Effector CD4-positive, alpha-beta T cell (primary cell): ENCODE measurements at places on chromosomes 6 and 20.
A peak's percentile ranks its signal among the peaks of the same experiment; 100 is the strongest.

DNA sequence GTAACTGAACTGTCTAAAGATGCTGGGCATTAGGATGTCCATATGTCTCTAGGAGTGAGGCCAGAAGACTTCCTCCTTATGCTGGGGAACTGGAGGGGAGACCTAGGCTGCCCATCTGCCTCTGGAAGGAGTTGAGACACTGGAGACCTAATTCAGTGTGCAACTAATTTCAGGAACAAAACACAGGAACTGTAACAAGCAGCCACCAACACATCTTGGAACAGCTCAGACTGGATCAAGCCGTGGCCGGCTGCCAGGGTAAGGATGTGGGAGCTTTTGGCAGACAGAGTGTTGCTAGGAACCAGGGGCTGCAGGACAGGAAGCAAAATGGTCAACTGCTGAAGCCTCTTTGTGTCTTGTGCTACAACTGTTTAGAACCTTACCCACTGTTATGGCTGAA, 16.4 kb upstream of the MAS1 start:
- no peak for DNase-seq

- no peak for DNase-seq
Measured at GRCh38 chr20:19909725-19910124, 107.4 kb upstream of the NAA20 start.

DNA sequence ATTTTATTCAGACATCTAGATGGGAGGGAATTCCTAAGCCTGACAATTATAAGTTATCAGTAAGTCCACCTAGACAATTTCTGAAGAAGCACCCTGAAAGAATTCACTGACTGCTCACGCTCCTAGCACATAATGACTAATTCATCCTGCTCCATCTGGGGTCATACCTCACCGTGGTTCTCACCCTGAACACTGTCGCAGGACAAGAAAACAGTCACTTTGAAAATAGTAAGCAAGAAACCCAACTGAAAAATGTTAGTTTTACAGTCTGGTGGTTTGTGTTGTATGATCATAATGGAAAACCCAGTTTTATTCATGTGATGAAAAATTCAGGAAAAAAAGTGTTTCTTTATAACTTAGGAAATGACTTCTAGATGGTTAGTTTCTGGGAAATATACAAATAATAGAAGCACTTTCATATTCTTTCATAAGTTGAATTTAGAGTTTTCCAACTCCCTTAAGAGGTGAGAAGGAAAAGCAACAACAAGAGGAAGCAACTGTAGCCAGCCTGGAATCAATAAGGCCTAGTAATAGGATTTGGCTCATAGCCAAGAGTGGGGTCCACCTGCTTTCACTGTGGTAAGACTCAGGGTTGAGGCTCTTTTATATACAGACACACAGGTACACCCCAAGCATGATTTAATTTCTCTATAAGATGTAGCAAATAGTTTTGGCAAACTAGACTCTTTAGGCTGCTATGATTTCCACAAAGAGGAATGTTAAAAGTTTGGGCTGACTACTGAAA, 94.1 kb downstream of the HIVEP2 start:
- peak; percentile 30 for DNase-seq

DNA sequence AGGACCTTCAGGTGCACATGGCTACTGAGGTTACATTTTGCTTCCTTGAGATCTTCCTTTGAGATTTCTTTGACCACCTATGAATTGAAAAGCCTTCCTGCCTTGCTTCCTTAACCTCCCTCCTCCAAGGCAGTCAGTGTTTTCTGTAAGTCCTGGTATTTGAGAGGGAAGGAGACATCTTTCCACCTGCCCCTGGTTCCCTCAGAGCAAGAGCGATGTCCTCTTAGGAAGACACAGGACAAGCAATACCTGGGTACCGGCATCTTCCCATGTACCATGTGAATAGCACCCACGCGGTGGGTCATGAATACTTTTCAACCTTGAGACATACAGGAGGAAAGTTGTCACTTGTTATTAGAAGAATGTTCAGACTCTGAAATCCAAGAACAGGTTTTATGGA, 37.1 kb downstream of the GINS1 start:
- DNase-seq = no peak

GRCh38 chr6:159908979-159909378, 18.2 kb downstream of the MAS1 start:
- no peak for DNase-seq

- DNase-seq = no peak
Measured at GRCh38 chr6:23441808-23442461, 684.1 kb upstream of the NRSN1 start.

- no peak for DNase-seq
Measured at GRCh38 chr6:68778356-68779020, 143.4 kb downstream of the ADGRB3 start.

DNA sequence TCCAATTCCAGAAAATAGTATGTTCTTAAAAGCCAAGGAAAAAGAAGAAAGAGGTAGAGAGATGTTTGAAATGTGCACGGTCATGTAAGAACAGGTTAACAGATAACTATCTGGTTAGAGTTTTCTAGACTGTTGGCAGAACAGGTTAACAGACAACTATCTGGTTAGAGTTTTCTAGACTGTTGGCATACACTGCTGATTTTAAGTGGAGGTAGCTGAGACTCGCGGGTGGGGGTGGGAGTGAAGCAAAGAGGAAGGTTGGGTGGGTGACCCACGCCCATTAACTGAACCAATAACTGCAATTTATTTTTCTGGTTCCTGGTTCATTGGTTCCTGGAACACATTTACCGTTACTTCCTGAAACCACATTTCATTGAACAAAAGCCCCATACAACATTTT, 157.5 kb downstream of the ELOVL4 start:
- DNase-seq = no peak

- no peak for DNase-seq
Measured at GRCh38 chr6:36769676-36770499, 69.4 kb downstream of the CPNE5 start.

GRCh38 chr20:48761023-48761785, 66.6 kb downstream of the PREX1 start:
- peak; percentile 50 for DNase-seq
